ENCODE measurements at places on chromosomes 12 and 14. TPM values are rescaled to one million over a fixed set of nuclear protein-coding genes. Genes with fewer than 3 reads are reported as not detected.

DNA sequence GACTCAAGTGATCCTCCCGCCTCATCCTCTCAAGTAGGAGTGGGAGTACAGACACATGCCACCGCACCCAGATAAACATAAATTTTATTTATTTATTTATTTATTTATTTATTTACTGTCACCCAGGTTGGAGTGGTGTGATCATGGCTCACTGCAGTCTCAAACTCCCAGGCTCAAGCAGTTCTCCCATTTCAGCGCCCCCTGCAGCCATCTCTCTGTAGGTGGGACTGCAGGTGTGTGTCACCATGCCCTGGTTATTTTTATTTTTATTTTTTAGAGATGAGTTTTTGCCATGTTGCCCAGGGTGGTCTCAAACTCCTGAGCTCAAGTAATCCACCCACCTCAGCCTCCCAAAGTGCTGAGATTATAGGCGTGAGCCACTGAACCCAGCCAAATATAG lies 33.2 kb upstream of the KIF21A start:
- DNase-seq, result no peak
- no peak overlapping the region for H3K27ac ChIP-seq
- H3K36me3 ChIP-seq, result peaks cover 5% of the 10 kb centered on the region
- peaks cover 3% of the 10 kb centered on the region for H3K27me3 ChIP-seq
- no peak overlapping the region for H3K4me3 ChIP-seq
- no peaks in the 10 kb centered on the region for H3K4me1 ChIP-seq

- peaks cover 2% of the 10 kb centered on the region for H3K4me1 ChIP-seq
- H3K27ac ChIP-seq, result no peak overlapping the region
- no peak overlapping the region for H3K4me3 ChIP-seq
- H3K27me3 ChIP-seq, result no peaks in the 10 kb centered on the region
- H3K36me3 ChIP-seq, result no peaks in the 10 kb centered on the region
Observed at GRCh38 chr12:28855761-28856310, 293.2 kb upstream of the FAR2 start.

DNA sequence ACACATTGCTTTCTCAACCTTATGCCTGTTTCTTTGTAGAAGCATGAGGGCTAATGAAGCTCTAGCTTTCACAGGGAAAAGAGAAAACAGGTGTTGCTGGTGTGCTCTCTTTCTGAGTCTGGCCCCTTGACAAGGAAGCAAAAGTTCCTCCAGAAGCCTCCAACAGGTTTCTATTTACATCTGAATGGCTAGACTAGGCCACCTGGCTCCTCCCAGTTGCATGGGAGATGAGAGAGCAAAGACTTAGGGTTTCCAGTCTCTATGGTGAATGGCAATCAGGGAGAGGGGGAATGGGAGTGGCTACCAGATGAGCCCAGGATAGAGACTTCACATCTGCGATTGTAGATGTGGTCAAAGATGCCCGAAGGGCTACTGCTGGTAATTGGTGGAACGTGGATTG lies 138.1 kb upstream of the PLXNC1 start:
- H3K4me3 ChIP-seq, result no peak overlapping the region
- no peaks in the 10 kb centered on the region for H3K4me1 ChIP-seq
- no peak overlapping the region for H3K27ac ChIP-seq
- no peak for DNase-seq

- no peaks in the 10 kb centered on the region for H3K27me3 ChIP-seq
Observed at GRCh38 chr12:75713434-75713833, 202.0 kb upstream of the KRR1 start.

The LAG3 gene
- 7.6 TPM for total RNA-seq

The LPAR5 gene
- total RNA-seq, result 2.7 TPM

GRCh38 chr14:103136388-103137271 lies 13.4 kb downstream of the TNFAIP2 start:
- peaks cover 6% of the 10 kb centered on the region for H3K4me1 ChIP-seq
- H3K27me3 ChIP-seq, result peaks cover 15% of the 10 kb centered on the region
- H3K27ac ChIP-seq, result peak overlapping the region; percentile 39
- H3K36me3 ChIP-seq, result peaks cover 38% of the 10 kb centered on the region
- no peak overlapping the region for H3K4me3 ChIP-seq
- no peak for DNase-seq

The FOXN4 gene
- not detected for total RNA-seq

- DNase-seq, result no peak
- no peaks in the 10 kb centered on the region for H3K36me3 ChIP-seq
- no peak overlapping the region for H3K27ac ChIP-seq
- no peaks in the 10 kb centered on the region for H3K4me1 ChIP-seq
Observed at GRCh38 chr12:48744251-48745008, 27.9 kb upstream of the CCNT1 start.

- no peak for DNase-seq
- H3K27ac ChIP-seq, result no peak overlapping the region
- H3K36me3 ChIP-seq, result no peaks in the 10 kb centered on the region
- no peak overlapping the region for H3K4me3 ChIP-seq
- H3K4me1 ChIP-seq, result no peaks in the 10 kb centered on the region
Observed at GRCh38 chr14:80425686-80426085, 214.4 kb upstream of the DIO2 start.

DNA sequence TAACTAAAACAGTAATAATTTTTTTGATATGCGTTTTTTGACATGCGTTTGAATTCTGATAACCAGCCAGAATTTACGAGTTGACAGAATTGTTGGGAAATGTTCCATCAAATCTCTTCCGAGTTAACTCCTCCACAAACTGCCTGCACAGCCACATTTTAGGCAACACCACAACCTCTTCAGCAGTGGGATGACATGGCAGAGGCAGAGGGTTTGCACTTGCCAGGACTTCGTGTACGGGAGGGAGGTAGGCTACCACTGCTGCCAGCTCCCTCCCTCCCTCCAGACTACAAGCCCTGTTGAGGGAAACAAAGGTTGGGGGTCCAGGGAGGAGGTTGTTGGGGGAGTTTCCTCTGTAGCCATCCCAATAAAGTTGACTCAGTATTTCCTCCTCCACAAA lies 14.5 kb upstream of the ACTR6 start:
- H3K27ac ChIP-seq, result no peak overlapping the region
- DNase-seq, result no peak
- no peak overlapping the region for H3K4me3 ChIP-seq
- peaks cover 2% of the 10 kb centered on the region for H3K27me3 ChIP-seq

DNA sequence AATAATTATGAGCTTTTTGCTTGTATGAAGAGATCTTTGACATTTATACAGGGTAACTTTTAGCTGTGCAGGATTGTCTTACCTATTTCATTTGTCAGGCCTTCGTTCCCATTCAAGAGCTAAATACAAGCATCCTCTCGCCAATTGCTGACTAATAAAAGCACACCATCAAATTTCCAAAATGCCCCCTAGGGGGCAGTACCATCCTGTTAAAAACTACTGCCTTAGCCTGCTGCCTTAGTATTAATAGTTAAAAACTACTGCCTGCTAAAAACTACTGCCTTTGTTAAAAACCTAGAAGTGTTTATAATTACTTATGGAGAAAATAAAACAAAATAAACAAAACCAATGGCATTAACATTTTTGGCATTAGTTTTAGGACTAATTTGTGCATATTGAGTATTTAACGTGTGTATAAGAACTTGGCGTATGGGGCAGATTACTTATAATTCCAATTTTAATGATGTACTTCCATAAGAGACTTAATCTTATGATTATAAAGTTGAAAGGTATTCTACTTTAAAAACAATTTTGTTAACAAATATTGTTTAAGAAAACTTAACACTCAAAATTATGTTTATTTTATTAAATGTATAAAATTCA lies 3.0 kb upstream of the IFI27L2 start:
- H3K4me3 ChIP-seq, result no peak overlapping the region
- no peak overlapping the region for H3K27ac ChIP-seq
- H3K27me3 ChIP-seq, result peaks cover 1% of the 10 kb centered on the region
- H3K4me1 ChIP-seq, result peaks cover 8% of the 10 kb centered on the region

The BTBD6 gene
- 45.1 TPM for total RNA-seq

DNA sequence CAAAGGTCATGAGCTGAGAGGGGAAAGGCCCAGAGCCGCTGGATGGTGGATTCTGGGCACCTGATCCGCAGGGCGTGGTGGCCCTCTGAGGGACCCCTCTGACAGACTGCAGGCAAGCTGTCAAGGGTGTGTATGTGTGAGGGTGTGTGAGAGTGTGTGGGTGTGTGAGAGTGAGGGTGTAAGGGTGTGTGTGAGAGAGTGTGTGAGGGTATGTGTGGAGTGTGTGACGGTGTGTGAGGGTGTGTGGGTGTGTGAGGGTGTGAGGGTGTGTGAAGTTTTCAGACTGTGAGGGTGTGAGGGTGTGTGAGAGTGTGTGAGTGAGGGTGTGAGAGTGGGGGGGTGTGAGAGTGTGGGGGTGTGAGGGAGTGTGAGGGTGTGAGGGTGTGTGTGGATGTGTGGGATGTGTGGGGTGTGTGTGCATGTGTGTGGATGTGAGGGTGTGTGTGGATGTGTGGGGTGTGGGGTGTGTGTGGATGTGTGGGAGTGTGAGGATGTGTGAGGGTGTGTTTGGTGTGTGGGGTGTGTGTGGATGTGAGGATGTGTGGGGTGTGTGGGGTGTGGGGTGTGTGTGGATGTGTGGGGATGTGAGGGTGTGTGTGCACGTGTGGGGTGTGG lies 156.7 kb downstream of the TMEM121 start:
- H3K4me3 ChIP-seq, result no peak overlapping the region
- H3K27me3 ChIP-seq, result peaks cover 20% of the 10 kb centered on the region
- no peak overlapping the region for H3K27ac ChIP-seq
- no peaks in the 10 kb centered on the region for H3K4me1 ChIP-seq
- peaks cover 22% of the 10 kb centered on the region for H3K36me3 ChIP-seq
- no peak for DNase-seq

The KRT6A gene
- not detected for total RNA-seq

The OTOGL gene
- total RNA-seq, result 0.31 TPM

- peak overlapping the region; percentile 57 for H3K4me3 ChIP-seq
- peaks cover 11% of the 10 kb centered on the region for H3K36me3 ChIP-seq
- H3K27me3 ChIP-seq, result peaks cover 10% of the 10 kb centered on the region
- H3K4me1 ChIP-seq, result peaks cover 34% of the 10 kb centered on the region
- DNase-seq, result no peak
- peak overlapping the region; percentile 92 for H3K27ac ChIP-seq
Observed at GRCh38 chr12:7694556-7695236, 879 bp downstream of the GDF3 start.

DNA sequence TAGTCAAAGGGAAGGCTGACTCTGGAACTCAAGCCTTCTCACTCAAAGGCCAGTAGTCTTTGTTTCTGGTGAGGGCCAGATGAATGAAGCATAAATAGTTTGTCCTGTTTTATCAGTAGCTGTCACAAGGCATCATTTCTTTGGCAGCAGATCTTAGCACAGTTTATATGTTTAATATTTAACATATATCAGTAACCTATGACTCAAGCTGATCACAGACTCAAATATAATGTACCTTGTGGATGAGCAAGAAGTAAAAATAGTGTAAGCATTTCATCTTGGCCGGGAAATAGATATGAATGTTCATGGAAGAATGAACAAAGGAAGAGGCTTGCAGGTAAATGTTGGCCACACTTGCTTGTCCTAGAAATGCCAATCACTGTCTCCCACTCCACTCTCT lies 158.3 kb upstream of the BMP4 start:
- no peaks in the 10 kb centered on the region for H3K36me3 ChIP-seq
- H3K27me3 ChIP-seq, result no peaks in the 10 kb centered on the region
- peak overlapping the region; percentile 12 for H3K27ac ChIP-seq

- no peaks in the 10 kb centered on the region for H3K36me3 ChIP-seq
- no peaks in the 10 kb centered on the region for H3K4me1 ChIP-seq
- no peak overlapping the region for H3K4me3 ChIP-seq
- H3K27me3 ChIP-seq, result no peaks in the 10 kb centered on the region
- no peak overlapping the region for H3K27ac ChIP-seq
Observed at GRCh38 chr12:74031045-74031444, 506.6 kb upstream of the ATXN7L3B start.

- no peak overlapping the region for H3K4me3 ChIP-seq
- no peak overlapping the region for H3K27ac ChIP-seq
- H3K4me1 ChIP-seq, result peaks cover 16% of the 10 kb centered on the region
- H3K36me3 ChIP-seq, result no peaks in the 10 kb centered on the region
Observed at GRCh38 chr14:105411985-105412770, 7.4 kb upstream of the MTA1 start.

DNA sequence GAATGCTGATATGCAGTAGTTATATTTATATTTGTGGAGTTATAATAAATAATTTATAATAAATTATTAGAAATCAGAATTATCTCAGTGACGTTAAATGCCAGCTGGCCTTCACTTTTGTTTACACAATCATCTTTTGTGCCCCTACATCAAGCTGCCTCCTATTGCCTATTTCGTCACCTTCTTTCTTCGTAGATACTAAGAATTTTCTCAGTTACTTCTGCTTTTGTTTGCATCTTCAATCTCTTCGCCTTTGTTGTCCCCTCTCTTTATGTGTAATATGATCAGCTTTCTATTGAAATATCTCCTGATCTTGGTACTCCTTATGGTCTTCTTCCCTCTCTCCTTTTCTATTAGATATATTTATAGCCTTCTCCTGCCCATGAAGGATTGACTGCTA lies 197.0 kb downstream of the ERC1 start:
- no peak for DNase-seq
- H3K4me3 ChIP-seq, result no peak overlapping the region
- no peak overlapping the region for H3K27ac ChIP-seq
- H3K27me3 ChIP-seq, result no peaks in the 10 kb centered on the region
- no peaks in the 10 kb centered on the region for H3K4me1 ChIP-seq
- H3K36me3 ChIP-seq, result peaks cover 3% of the 10 kb centered on the region

The PRIMA1 gene
- total RNA-seq, result 0.08 TPM

GRCh38 chr14:89430391-89431236 lies 13.6 kb upstream of the FOXN3 start:
- DNase-seq, result no peak
- H3K4me3 ChIP-seq, result no peak overlapping the region
- peaks cover 1% of the 10 kb centered on the region for H3K27me3 ChIP-seq

The FGF23 gene
- not detected for total RNA-seq

- DNase-seq, result no peak
- H3K4me3 ChIP-seq, result no peak overlapping the region
- peaks cover 17% of the 10 kb centered on the region for H3K27me3 ChIP-seq
- no peak overlapping the region for H3K27ac ChIP-seq
Observed at GRCh38 chr14:22552827-22553076, 36.3 kb downstream of the DAD1 start.

- H3K4me1 ChIP-seq, result peaks cover 48% of the 10 kb centered on the region
- no peak for DNase-seq
- no peak overlapping the region for H3K27ac ChIP-seq
Observed at GRCh38 chr12:57008178-57008577, 1.8 kb upstream of the ZBTB39 start.

- H3K4me1 ChIP-seq, result peaks cover 19% of the 10 kb centered on the region
- H3K27me3 ChIP-seq, result no peaks in the 10 kb centered on the region
- no peak for DNase-seq
- no peak overlapping the region for H3K4me3 ChIP-seq
Observed at GRCh38 chr14:38042322-38042721, 165.4 kb upstream of the SSTR1 start.

DNA sequence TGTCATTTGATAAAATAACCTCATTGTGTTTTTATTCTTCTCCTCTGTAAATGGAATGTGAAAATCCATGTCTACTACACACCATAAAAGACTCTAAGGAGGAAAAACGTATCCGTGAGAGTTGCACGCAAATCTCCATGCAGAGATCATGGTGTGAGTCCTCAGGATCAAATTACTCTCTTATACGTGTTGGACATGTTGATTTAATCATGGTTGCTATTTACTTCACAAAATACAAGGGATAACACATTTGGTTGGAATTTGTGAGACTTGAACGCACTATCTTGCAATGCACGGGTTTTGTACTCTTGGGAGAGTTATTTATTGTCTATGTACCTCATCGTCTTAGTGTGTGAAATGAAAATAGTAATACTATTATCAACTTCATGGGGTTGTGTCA lies 128.0 kb upstream of the RASSF8 start:
- H3K4me1 ChIP-seq, result no peaks in the 10 kb centered on the region
- peaks cover 1% of the 10 kb centered on the region for H3K27me3 ChIP-seq
- H3K4me3 ChIP-seq, result no peak overlapping the region
- no peaks in the 10 kb centered on the region for H3K36me3 ChIP-seq
- no peak for DNase-seq

GRCh38 chr12:104219361-104219892 lies 3.8 kb downstream of the TXNRD1 start:
- H3K4me3 ChIP-seq, result no peak overlapping the region
- H3K36me3 ChIP-seq, result no peaks in the 10 kb centered on the region
- no peaks in the 10 kb centered on the region for H3K27me3 ChIP-seq
- DNase-seq, result no peak
- H3K4me1 ChIP-seq, result peaks cover 5% of the 10 kb centered on the region
- no peak overlapping the region for H3K27ac ChIP-seq
